Activated CD8-positive, alpha-beta memory T cell treated with anti-CD3 and anti-CD28 coated beads for 1 hour (primary cell): ENCODE measurements at places on chromosomes 3 and 15.

- DNase-seq: no peak
These were observed 3.9 kb upstream of the CXCR6 start for GRCh38 chr3:45939341-45939771.

- no peak for DNase-seq
These were observed 103.3 kb downstream of the PCCB start for GRCh38 chr3:136353461-136353860.

DNA sequence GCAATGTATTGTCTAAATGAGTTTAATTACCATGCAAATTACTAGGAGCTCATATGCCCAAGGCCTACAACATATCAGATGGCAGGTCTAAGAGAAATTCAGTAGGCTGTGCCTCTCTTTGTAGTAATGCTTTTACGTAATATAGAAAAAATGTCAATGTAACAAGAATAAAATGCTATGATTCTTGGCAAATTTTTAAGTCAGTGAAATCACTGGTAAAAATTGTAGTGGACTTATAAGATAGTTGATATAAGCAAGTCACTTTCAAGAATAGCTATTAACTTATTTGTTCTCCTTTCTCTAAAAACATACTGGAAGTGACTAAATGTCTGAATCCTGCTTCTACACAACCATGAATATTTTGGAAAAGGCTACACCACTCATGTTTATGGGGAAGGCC, 707.8 kb downstream of the TUSC7 start:
- DNase-seq: no peak

DNA sequence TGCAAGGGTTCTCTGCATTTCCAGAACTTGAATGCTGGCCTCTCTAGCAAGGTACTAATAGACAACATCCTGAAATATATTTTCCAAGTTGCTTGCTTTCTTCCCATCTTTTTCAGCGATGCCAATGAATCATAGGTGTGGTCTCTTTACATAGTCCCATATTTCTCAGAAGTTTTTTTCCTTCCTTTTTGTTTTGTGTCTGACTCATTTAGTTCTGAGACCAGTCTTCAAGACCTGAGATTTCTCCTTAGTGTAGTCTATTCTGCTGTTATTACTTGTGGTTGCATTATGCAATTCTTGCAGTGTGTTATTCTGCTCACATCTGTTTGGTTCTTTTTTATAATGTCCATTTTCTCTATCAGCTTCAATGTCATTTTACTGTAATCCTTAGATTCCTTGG, 1265.0 kb upstream of the ALCAM start:
- DNase-seq: no peak

GRCh38 chr3:105228696-105229095, 138.0 kb upstream of the ALCAM start:
- DNase-seq: no peak

- no peak for DNase-seq
These were observed 19.5 kb downstream of the PRKCD start for GRCh38 chr3:53180305-53181023.

- no peak for DNase-seq
These were observed 68.6 kb downstream of the ITGB5 start for GRCh38 chr3:124818398-124819091.

DNA sequence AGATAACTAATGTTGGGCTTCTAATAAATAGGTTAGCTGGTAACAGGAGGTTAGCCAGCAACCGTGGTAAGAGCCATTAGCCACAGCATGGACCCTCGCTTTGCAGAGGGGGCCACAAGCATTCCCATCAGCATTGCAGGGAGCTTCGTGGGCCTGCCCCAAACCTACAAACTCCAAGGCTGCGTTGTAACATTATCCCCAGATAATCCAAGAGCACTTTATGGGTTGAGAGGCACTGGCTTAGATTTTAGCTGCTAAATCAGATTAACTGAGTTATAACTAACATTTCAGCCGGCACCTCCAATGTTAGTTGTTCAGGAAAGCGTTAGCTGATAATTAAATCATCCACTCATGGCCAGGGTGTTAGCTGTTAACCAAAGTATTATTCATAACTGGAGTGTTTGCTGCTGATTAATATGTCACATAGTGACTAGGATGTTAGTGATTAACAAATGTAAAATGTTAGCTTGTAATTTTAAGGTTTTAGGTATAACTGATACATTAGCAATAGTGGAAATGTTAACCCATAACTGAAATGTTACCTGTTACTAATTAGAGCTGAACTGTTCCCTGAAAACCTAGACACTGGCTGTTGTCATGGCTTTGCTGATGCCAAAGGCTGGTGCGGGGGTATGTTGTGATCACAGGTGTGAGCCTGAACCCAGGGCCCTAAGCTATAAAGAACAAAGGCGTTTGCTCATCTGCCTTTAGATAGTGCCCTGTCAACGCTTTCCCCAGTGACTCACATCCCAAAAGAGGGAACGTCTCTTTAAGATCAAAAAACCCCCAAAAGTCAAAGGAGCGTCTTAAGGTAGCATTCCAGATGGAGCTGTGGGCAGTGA, 56.2 kb downstream of the SLC6A6 start:
- no peak for DNase-seq

DNA sequence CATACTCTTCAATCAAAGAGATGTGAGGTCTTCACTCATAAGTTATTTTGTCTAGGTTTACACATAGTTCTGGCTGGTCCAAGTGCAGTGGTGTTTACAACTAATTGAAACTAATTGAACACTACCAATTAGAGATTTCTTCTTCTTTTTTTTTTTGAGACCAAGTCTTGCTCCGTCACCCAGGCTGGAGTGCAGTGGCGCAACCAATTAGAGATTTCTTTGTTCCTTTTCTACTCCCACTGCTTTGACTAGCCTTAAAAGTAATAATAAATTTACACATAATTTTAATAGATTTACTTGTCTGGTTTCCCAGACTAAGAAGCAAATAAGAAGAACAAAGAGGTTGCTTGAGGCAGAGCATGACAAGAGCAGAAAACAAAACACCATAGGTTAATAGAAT, 6.7 kb upstream of the DENND6A start:
- DNase-seq: no peak

- no peak for DNase-seq
These were observed 37.9 kb downstream of the PSTPIP1 start for GRCh38 chr15:77032647-77033416.

DNA sequence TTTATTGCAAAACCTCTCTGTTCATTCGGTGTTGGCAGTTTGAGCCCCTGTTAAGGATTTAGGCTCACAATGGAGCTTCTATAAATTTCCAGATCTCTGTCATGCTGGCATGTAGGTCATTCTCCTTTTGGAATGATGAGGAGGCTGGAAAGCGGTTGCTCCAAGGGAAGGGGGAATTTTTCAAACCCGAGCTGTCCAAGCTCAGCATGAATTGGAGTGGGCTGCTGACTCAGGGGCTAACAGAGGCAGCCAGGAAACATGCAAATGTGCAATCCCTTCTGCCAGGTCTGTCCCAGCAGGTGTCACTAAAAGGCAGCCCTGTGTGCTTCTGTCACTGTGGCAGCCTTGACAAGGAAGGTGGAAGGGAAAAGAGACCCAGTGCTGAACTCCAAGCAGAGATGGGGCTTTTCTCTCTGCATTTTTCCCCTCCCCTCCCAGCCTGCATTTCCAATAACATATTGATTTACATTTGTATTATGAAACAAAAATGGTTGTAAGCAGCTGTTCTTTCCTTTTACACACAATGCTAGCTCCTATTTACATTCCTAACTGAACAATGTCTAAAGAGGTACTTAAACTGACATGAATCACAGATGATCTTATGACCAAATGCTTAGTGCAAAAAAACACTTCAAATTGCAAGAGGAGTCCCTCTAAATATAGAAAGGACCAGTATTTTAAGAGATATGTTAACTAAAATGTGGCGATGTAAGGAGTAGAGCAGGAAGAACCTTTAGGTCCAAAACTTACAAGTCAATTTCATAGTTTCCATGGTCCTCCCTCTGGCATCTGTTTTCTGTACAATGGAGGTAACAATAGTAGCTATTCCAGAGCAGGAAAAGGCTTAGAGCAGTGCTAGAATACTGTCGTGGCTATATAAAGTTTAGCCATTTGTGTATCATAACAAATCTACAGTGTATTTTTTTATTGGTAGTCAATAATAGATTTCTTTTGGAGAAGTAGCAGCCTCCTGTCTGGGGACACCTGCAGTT, 84.5 kb upstream of the ATP10A start:
- DNase-seq: no peak

GRCh38 chr3:174884776-174885568, 25.8 kb downstream of the NAALADL2 start:
- DNase-seq: no peak

- no peak for DNase-seq
These were observed 204.3 kb upstream of the STAC start for GRCh38 chr3:36175916-36176461.

- no peak for DNase-seq
These were observed 35.1 kb downstream of the APBA2 start for GRCh38 chr15:28920781-28921331.

GRCh38 chr15:22931784-22932536, 48.2 kb downstream of the CYFIP1 start:
- no peak for DNase-seq

GRCh38 chr3:175659670-175660350, 800.7 kb downstream of the NAALADL2 start:
- DNase-seq: no peak

- DNase-seq: no peak
These were observed 67.9 kb upstream of the MITF start for GRCh38 chr3:69671082-69671952.

GRCh38 chr3:56322862-56323261, 145.4 kb downstream of the ERC2 start:
- no peak for DNase-seq

- DNase-seq: no peak
These were observed 437.7 kb downstream of the RAP2B start for GRCh38 chr3:153599685-153600084.

DNA sequence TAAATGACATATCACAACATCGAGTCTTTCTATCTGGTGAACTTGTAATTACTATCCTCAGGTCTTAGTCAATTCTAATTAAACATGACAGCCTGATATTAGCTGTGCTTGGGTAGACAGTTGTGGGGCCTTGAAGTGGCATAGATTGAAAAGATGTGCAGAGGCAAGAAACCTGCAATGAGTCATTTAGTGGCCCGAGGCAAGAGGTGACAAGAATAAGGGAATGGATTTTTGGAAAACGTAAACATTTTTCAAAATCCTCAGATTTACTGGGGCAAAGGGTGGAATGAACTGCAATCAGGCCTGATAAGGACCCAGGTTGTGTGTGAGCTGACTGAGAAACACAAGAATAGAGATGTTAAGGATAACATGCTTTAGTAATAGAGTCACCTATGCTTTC, 29.5 kb upstream of the ULK4 start:
- no peak for DNase-seq

- DNase-seq: no peak
These were observed 38.5 kb upstream of the OSBPL11 start for GRCh38 chr3:125633767-125634166.

DNA sequence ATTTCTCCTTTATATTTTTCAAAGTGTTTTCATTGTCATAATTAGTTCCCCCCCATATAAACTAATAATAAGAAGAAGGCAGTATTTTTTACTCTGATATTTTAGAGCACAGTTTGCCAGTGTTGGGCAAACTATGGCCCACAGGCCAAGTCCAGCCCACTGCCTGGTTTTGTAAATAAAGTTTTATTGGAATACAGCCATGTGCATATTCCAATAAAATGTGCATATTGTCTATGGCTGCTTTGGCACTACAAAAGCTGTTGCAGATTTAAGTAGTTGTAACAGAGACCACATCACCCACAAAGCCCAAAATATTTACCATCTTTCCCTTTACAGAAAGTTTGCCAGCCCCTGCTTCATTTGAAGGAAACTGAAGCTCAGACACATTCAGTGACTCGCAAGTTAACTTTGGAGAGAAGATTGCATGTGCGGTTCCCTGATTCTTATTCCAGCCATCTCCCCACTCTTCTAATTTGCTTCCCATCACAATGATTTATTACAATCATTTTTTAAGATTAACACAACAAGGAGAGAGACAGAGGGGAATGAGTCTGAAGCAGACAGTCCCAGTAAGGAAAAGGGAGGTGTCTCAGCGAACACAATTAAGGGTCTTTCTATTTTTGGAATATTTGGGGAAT, 48.9 kb downstream of the RFTN1 start:
- no peak for DNase-seq

GRCh38 chr15:70240082-70240481, 142.4 kb upstream of the TLE3 start:
- DNase-seq: no peak

- DNase-seq: no peak
These were observed 76.0 kb downstream of the SLC12A8 start for GRCh38 chr3:125136515-125136914.

DNA sequence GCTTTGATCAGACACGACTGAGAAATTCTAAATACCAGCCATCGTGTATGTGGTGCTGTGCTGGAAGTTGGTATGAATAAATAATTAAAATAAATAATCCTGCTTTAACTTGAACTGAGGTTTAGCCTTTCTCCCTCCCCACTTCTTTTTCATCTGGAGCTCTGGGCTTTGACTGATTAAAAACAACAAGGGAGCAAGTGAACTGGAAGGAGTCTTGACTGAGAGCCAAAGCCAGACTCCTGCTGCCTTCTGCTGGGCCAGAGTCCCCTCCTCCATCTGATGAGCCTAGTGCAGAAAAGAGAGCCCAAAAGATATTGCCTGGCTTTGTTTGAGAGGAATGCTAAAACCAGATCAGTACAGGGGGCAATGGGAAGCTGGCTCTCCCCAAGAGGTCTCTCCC, 96.0 kb downstream of the CCNL1 start:
- DNase-seq: no peak
